Thoracic aorta endothelial cell (primary cell): ENCODE measurements at places on chromosomes 7 and 10. TPM values are rescaled to one million over a fixed set of nuclear protein-coding genes. Genes with fewer than 3 reads are reported as not detected.

SLC26A3 gene
- not detected in 2 replicates for total RNA-seq

TRIL gene
- total RNA-seq, result under 0.01 and 0.40 TPM in 2 replicates

MYL10 gene
- not detected in 2 replicates for total RNA-seq

FAM25A gene
- total RNA-seq, result not detected in 2 replicates

SMKR1 gene
- total RNA-seq, result 0.13 and 0.43 TPM in 2 replicates

POMZP3 gene
- 10.8 and 15.0 TPM in 2 replicates for total RNA-seq

CHST3 gene
- 14.2 and 17.2 TPM in 2 replicates for total RNA-seq

NKX2-3 gene
- total RNA-seq, result 2.4 TPM in 1 of 2 replicates, not detected in the other

CPED1 gene
- 0.86 and 1.3 TPM in 2 replicates for total RNA-seq

ZNF777 gene
- 7.4 and 9.4 TPM in 2 replicates for total RNA-seq

CLEC2L gene
- total RNA-seq, result not detected in 2 replicates

DNA2 gene
- total RNA-seq, result 27.7 and 29.1 TPM in 2 replicates

EMX2 gene
- 0.07 TPM in 1 of 2 replicates, not detected in the other for total RNA-seq

NUDT5 gene
- total RNA-seq, result 89.5 and 103 TPM in 2 replicates

CLDN12 gene
- total RNA-seq, result 9.2 and 10.2 TPM in 2 replicates

SMURF1 gene
- 25.3 and 30.3 TPM in 2 replicates for total RNA-seq

TMEM196 gene
- total RNA-seq, result not detected in 2 replicates

CPA1 gene
- not detected in 2 replicates for total RNA-seq

RARRES2 gene
- not detected in 2 replicates for total RNA-seq

MMP21 gene
- total RNA-seq, result 0.13 TPM in 1 of 2 replicates, not detected in the other

CPA2 gene
- not detected in 2 replicates for total RNA-seq

TMEM184A gene
- not detected in 2 replicates for total RNA-seq

EFCAB10 gene
- total RNA-seq, result not detected in 2 replicates

CYP2C19 gene
- total RNA-seq, result not detected in 2 replicates

ZSWIM8 gene
- total RNA-seq, result 60.9 and 68.8 TPM in 2 replicates

MLXIPL gene
- not detected in 2 replicates for total RNA-seq

EVX1 gene
- total RNA-seq, result not detected in 2 replicates

LDB1 gene
- total RNA-seq, result 41.7 and 57.3 TPM in 2 replicates

PLEKHS1 gene
- not detected in 2 replicates for total RNA-seq

TMEM209 gene
- 21.0 and 23.3 TPM in 2 replicates for total RNA-seq

LGI1 gene
- not detected in 2 replicates for total RNA-seq

ACBD7 gene
- 1.7 and 3.3 TPM in 2 replicates for total RNA-seq

ETV1 gene
- total RNA-seq, result 8.8 and 15.2 TPM in 2 replicates

UCMA gene
- not detected in 2 replicates for total RNA-seq

CUBN gene
- 3.1 and 5.2 TPM in 2 replicates for total RNA-seq

FXYD4 gene
- total RNA-seq, result not detected in 2 replicates

TLL2 gene
- under 0.01 and 0.07 TPM in 2 replicates for total RNA-seq

MSMB gene
- not detected in 2 replicates for total RNA-seq

ADAP1 gene
- total RNA-seq, result 0.22 and 0.27 TPM in 2 replicates

SEPHS1 gene
- total RNA-seq, result 39.8 and 50.3 TPM in 2 replicates

TMEM236 gene
- 0.14 and 0.66 TPM in 2 replicates for total RNA-seq

FAM221A gene
- 2.1 and 3.7 TPM in 2 replicates for total RNA-seq

TEX36 gene
- not detected in 2 replicates for total RNA-seq

SSC4D gene
- 0.13 and 0.14 TPM in 2 replicates for total RNA-seq

AKR1D1 gene
- not detected in 2 replicates for total RNA-seq

SMO gene
- total RNA-seq, result 3.1 and 6.7 TPM in 2 replicates

CNPY1 gene
- total RNA-seq, result not detected in 2 replicates

NUTM2E gene
- not detected in 2 replicates for total RNA-seq
